ENCODE measurements at places on chromosomes 7 and 10.

DNA sequence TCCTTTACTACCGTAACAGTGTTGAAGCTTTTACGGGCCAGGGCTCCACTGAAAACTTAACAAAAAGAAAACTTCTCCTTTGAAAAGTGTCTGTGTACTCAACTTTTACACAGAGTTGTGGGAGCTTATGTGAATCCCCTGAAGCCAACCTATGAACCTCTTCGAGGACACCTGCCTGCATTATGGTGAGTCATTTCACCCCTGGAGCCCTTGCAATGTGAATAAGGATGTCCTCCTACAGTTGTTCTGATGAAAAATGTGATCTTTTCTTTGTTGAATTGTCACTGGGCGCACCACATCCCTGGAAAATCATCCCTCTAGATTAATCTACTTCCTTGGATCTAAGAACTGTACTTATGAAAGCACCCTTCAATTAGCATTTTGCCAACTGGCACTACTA lies 93.2 kb downstream of the SORCS1 start:
- DNase-seq: no peak

- DNase-seq: no peak
Observed at GRCh38 chr10:129520440-129521080, 53.5 kb downstream of the MGMT start.

DNA sequence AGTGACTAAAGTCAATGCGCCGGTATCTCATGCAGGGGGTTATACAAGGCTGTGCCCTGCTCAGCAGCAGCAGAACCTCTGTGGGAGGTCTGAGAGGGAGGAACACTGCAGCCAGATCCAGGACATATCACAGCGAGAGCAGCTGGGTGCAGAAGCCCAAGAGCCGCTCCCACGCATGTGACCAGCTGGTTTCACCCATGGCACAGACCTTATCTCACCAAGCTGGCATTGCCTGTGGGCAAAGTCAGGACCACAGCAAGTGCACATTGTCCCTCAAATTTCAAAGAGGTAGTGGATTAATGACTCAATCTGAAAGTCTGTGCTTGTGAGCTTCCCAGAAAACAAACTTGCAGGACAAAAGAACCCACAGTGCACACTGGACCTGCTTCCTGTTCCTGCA lies 31.6 kb upstream of the AKR1C1 start:
- no peak for DNase-seq

DNA sequence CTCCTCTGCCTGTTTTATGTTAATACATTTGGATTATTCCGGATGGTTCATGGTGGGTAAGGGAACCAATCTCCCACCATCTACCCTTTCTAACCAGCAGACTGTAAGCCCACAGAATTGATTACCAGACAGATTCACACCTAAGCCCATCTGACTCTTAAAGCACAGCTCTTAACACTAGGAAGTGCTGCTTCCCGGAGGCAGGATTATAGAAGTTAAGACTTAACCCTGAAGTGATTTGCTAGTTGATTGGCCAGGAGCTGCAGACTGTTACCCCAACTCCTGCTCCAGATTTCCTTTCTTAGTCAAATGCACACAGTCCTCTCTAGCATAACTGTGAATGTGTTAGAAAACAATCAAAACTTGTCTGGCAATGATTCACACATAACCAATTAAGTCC lies 221.7 kb downstream of the CDK14 start:
- DNase-seq: no peak

DNA sequence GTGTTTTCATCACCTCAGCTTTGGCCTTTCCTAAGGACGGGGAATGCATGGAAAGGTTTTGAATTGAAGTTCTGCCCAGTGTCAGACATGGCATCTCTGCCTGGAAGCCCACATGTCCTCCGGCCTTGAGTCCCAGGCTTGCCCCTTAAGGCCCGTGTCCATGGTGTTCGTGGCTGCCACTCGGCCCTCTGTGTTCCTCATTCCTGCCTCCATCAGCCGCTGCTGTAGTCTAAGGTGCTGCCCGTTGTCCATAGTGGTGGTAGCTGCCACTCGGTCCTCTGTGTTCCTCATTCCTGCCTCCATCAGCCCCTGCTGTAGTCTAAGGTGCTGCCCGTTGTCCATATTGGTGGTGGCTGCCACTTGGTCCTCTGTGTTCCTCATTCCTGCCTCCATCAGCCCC lies 180.7 kb upstream of the SHH start:
- DNase-seq: no peak

DNA sequence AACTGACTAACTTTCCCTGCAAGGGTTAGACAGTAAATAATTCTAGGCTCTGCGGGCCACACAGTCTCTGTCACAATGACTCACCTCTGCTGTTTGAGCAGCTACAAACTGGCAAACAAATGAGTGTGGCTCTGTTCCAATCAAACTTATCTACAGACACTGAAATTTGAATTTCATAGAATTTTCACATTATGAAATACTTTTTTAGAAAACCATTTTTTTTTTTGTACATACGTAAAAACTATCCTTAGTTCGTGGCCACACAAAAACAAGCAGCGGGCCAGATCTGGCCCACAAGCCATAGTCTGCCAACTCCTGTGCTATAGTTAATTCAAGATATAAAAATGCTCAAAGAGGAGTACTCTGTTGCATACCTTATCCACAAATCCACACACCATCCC lies 32.6 kb downstream of the PIP4K2A start:
- no peak for DNase-seq

- DNase-seq: no peak
Observed at GRCh38 chr10:79069325-79070080, 737 bp downstream of the ZMIZ1 start.

DNA sequence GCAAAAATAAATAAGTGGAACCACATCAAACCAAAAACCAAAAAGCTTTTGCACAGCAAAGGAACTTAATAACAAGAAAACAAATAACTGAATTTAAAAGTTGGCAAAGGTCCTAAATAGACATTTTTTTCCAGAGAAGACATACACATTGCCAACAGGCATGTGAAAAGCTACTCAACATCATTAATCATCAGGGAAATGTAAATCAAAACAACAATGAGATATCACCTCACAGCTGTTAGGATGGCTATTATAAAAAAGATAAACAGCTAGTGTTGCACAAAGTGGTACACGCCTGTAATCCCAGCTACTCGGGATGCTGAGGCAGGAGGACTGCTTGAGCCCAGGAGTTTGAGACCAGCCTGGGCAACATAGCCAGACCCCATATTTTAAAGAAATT lies 2.2 kb upstream of the SUN3 start:
- DNase-seq: no peak

GRCh38 chr10:89090756-89091445 lies 100.3 kb downstream of the FAS start:
- DNase-seq: no peak

- no peak for DNase-seq
Observed at GRCh38 chr10:99941942-99942820, 67.6 kb downstream of the DNMBP start.

DNA sequence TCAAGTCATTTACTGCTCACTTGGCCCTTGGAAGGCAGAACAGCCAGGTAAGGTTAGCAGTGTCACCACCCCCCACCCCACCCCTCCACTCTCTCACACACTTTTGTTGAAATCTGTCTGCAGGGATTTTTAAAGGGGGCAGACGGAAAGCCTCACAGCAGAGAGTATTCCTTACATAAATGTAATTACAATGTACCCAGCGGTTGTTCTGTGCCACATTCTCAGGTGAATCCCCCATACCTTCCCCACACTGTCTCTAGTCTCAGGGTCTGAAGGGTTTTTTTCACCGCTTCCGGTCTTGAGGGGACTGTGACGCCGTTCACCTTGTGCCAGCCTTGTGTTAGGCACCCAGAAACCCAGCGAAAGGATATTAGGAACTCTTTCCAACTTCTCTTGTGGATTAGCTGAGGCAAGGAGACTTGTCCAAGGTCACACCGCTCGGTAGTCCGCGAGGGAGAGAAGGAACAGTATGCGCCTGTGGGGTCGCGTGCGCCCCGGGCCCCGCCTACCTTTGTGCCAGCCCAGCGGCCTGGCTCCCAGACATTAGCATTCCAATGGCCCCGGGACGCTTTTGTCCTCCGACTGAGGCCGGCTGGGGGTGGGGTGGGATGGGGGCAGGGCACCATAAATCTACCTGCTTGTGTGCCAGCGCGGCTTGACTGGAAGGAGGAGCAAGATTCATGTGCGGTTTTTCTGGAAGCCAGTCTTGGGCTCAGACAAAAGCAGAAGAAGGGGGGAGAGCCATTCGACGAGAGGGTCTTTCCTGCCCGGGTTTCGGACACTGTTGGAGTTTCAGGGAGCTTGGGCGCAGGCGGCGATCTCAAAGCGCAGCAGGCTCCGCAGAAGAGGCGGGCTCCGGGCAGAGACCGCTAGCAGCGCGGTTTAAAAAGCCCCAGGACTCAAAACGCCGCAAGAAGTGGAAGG lies 4.5 kb downstream of the NEUROG3 start:
- DNase-seq: peak; percentile 72

DNA sequence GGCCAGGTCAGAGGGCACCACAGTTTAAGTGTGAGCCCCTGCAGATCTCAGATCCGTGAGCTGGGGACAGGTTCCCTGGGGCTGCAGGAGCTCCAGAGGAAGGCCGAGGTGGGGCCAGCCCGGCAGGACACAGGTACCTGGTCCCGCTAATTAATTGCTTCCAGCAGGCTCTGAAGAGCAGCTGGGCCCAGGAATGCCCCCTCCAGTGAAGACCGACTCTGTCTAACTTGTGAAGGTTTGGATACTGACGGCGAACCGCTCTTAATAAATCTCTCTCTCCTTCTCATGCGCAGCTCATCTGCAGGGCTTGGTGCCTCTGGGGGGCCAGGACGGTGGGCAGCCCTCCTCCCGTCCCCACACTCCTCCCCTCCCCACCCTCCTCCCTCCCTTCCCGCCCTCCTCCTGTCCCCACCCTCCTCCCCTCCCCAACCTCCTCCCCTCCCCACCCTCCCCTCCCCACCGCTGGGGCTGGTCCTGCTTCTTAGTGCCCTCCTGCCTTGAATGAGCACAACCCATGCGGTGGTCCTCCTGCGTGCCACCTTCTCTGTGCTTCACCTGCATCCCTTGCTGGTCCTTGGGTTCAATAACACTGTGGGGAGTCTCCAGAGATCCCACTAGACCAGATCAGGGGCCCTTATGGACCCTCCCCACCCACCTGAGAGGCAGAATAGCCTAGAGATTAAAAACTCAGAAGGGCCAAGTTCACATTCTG lies 38.3 kb downstream of the PDGFA start:
- DNase-seq: no peak

- no peak for DNase-seq
Observed at GRCh38 chr7:48188776-48189520, 17.7 kb downstream of the ABCA13 start.

- no peak for DNase-seq
Observed at GRCh38 chr7:139453673-139454321, 29.7 kb downstream of the KLRG2 start.

DNA sequence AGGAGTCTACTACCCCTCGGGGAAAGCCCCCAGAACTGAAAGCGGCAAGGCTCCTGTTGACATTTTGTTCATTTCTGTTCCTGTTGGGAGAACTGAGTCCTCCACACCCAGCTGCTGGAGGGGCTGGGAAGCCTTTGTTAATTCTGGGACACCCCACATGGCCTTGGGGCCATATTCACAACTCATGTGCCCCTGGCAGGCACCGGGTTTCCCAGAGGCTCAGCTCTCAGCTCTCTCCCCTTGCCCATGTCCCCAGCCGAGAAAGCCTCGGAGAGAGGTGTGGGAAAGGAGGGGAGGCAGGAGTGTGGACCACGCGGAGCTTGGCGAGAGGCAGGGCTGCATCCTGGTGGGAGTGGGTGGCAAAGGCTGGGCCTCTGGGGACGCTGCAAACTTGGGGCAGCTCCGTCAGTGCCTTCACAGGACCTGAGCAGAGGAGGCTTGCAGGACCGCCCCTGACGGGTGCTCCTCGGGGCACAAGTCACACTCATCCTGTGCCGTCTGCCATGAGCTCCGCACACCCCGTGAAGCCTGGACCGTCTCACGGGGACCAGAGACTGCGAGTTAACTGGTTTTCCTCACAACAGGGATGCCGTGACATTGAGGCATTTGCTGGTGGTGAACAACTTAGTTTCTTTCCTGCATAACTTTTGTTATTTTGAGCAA lies 140.9 kb downstream of the DNAJB6 start:
- no peak for DNase-seq

DNA sequence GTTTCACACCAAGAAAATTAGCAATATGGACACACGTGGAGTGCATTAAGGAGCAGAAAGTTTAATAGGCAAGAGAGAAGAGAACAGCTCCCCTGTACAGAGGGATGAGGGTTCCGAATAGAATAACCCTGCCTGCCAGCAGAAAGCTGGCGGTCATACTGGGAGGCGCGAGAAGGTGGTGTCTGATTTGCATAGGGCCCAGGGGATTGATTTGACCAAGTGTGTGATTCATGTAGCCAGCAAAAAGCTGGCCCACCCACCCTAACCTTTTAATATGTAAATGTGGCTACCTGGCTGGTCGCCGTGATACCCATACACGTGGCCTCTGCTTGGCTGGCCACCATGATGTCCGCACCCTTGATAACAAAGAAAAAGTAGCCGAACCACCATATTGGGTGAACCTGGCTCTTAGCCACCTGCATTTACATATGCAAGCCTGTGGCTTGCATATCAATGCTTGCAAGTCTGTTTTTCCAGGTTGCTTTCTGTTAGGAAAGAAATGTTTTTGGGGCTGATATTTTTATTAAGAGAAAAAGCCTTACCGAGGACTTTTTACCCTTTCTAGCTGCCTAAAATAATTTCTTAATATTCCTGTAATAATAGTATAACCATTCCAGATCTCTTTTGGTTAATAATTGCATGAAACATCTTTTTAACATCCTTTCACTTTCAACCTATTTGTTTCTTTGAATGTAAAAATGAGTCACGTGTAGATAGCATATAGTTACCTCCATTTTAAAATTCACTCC lies 20.5 kb upstream of the VWDE start:
- peak; percentile 79 for DNase-seq

DNA sequence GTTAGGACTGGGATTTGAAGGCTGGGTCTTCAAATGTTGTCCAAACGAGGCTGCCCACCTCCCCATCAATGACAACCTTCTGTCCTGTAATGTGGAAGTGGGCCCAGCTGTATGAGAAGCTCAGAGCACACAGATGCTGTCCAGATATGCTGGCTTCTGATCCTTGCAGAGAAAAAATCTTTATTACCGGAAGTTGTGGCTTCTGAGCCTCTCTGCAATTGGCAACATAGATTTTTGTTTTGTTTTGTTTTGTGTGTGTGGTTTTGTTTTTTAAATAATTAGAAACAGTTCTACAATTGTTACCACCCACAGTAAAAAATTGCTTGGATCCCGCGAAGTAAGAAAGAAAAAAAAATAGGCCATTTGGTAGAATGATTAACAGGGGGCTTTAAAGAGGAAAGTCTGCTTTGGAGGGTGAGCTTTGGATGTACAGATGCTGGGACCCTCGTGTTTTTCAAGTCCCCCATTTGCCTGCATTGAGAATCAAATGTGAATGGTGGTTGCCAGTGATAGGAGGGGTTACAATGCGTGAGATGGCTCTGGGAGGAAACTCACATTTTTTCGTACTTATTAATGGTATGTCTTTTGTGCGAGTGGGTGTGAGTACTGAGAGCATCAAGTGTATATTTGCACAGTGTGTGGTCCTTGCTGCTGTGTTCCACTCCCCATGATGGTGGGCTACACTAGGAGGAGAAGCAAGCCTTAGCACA lies 153.2 kb downstream of the TCF7L2 start:
- DNase-seq: no peak

GRCh38 chr7:38127216-38128207 lies 50.5 kb upstream of the STARD3NL start:
- no peak for DNase-seq
